Mesenteric fat pad (tissue), 1 donor: ENCODE measurements at places on chromosomes 7 and 10.

- no peak for DNase-seq
These were observed 83.1 kb downstream of the CHN2 start for GRCh38 chr7:29277436-29278215.

DNA sequence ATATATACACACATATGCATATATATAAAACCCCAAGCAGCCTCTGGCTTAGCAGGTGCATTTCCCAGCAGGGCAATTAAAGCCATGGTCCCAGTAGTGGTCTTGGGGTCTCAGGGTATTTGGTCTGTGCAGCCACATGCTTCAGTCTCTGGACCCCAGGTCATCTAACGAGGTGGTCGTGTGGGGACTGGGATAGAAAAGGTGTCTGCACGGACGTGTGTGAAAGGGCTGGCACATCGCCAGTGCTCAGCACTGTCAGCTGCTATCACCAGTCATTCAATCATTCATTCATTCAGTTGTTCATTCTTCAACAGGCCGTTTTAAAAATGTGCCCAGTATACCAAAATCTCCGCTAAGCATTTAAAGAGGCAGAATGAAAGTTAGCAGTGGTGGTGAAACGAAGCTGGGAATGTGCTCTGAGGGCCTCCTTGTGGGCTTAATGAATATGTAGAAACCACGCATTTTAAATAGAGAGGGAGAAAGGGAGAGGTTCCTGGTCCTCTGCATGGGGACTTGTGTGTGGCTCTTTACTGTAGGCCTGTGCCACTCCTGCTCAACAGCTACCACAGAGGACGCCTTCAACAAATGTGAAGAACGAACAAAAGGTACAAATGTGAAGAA, 170.4 kb downstream of the EGFR start:
- no peak for DNase-seq

GRCh38 chr10:30430544-30431298, 3.3 kb upstream of the MAP3K8 start:
- DNase-seq: no peak

DNA sequence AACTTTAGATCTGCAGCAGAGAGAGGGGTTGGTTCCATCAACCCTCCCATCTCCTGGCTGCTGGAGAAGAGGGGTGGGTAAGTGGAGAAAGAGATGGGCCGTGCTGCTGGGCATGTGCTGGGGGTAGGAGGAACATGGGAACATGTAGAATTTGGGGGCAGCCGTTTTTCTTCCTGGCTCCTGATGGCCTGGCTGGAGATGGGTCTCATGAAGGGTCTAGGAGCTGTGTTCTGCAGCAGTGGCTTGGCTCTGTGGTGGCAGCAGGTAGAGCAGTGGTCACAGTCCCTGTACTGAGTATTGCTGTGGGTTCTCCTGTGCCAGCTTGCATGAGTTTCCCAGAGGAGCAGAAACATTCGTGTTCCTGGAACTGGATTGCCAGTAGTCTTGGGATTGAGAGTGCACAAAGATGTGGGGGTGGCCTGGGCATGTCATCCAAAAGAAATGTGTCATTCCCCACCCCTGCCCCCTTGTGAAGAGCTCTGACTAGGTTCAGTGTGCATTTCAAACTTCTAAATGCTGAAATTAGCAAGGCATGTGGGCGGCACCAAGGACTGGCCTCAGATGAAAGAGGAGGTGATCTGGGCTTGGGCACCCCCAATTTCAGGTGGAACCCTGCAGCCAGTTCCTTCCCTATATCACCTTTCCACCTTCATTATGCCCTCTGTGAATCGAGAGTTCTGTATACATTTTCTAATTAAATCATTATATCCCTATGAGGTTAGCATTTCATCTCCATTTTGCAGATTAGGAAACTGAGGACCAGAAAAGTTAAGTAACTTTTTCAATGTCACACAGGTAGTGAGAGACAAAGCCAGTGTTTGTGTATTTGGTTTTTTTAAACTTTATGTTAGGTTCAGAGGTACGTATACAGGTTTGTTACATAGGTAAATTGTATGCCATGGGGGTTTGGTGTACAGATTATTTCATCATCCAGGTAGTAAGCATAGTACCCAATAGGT, 2.1 kb downstream of the CHST3 start:
- DNase-seq: no peak

- no peak for DNase-seq
These were observed 90.2 kb upstream of the STEAP4 start for GRCh38 chr7:88396948-88397322.

- DNase-seq: no peak
These were observed 84.9 kb upstream of the PPP1R17 start for GRCh38 chr7:31602041-31602625.

- no peak for DNase-seq
These were observed 366.4 kb downstream of the GALNT17 start for GRCh38 chr7:71498381-71498780.

GRCh38 chr10:112519133-112519761, 72.2 kb downstream of the VTI1A start:
- no peak for DNase-seq

GRCh38 chr10:103598654-103599115, 105.2 kb downstream of the NEURL1 start:
- no peak for DNase-seq

DNA sequence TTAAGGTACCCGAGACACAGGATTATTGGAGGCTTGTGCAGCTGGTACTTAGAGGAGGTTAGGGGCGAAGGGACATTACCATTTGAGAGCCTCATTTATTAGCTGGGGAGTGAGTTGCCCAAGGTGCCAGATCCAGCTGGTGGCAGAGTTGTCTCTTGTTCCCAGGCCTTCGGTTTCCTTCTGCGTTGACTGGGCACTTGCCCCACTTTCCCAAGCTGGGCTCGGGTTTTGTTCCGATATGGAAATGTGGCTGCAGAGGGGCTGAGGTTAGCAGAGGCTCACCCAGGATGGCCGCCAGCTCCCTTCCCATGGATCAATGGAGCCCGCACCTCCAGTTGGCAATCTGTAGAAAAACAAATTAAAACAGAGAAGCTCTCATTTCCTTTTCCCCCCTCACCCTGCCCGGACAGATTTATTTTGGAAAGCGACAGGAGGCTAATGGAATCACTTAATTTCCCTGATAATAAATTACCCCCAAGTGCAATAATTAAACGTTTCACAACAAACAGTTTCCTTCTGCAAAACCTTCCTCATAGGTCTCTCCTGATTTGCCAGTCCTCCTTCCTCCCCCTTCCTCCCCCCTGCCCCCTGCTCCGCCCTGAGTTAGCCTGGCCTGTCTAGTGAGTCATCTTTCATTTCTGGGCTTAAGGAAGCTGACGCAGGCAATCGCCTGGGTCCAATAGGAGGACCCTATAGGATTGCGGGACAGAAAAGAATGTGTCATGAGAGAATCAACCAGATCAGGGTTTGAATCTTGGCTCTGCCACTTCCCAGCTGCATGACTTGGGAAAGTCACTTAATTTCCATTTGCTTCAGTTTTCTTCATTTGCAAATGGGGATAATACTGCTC, 51.7 kb downstream of the ADRA2A start:
- DNase-seq: no peak

GRCh38 chr7:121331574-121331973, 2.8 kb downstream of the WNT16 start:
- DNase-seq: no peak

DNA sequence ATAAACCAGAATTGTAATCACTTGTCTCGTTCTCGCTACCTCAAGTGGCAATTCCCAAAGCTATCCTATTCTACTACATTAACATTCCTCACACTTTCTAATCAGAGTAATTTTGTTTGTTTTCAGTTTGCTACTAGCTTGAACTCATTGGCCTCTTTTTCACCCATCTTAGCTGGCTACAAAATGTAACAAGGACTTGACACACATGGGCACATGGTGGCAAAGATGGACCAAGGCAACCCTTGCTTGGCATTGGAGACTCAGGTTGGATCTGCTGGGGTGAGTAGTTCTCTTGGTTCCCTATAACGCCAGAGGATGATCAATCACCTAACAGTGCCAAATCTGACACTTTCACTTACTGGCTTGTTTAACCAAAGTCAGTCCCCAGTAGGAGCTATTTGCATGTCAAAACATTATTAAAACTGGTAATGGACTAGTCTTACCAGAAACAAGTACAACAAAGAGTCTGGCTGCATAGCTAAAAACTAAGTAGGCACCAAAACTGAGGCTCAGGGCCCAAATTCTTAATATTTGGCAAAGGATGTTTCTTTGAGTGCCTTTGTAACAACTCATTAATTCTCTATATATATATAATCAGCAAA, 1.9 kb downstream of the USP6NL start:
- DNase-seq: no peak

- DNase-seq: no peak
These were observed 21.9 kb downstream of the ADCY1 start for GRCh38 chr7:45595809-45596664.

GRCh38 chr7:102262546-102262945, 24.1 kb upstream of the SH2B2 start:
- no peak for DNase-seq

- DNase-seq: no peak
These were observed 75.5 kb upstream of the TRIL start for GRCh38 chr7:29033584-29033983.

- DNase-seq: no peak
These were observed 123.7 kb downstream of the CUBN start for GRCh38 chr10:17005621-17006566.

DNA sequence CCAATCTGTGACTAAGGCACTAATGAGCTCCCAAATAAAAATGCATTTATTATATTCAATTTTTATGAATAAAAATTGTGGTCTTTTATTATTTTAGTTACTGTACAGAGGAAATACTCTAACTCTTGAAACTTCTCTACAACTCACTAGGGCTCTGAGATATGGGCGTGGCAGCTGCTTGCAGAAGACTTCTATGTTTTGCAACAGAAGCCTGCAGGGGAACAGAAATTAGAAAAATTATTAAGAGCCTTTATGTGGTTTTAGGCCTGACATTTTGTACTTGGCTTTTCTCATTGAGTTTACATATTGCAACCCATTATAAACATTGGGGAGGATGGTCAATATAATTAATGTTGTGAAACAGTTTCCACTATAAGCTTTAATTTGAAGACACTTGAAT, 581.4 kb downstream of the TNS3 start:
- no peak for DNase-seq

DNA sequence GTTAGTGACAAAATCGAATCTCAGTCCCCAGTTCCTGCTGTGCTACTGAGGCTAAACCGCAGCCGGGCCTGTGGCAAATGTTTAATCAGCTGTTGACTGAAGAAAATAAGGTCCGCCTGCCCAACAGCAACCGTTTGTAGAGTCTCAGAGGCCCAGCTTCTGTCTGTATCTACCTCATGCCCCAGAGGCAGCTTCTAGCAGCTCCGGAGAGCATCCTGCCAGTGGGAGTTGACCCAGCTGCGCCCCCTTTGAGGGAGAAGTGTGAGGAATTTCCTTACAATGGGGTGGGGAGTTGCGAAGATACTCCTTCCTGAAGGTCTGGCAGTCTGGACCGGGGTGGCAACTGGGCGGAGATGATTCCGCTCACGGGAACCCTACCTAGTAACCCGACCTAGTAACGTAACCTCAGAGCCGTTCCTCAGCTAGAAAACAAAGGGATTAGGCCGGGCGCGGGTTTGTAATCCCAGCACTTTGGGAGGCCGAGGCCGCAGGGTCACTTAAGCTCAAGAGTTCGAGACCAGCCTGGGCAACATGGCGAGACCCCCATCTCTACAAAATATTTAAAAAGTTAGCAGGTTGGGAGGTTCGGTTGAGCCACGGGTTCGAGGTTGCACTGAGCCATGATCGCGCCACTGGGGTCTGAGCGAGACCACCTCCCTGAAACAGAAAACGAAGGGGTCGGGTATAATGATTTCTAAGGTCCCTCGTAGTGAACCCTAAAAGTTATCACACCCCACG, 846 bp upstream of the ZNF775 start:
- no peak for DNase-seq

GRCh38 chr7:37196676-37197075, 252.0 kb downstream of the ELMO1 start:
- DNase-seq: no peak

- no peak for DNase-seq
These were observed 720 bp upstream of the RFC2 start for GRCh38 chr7:74254858-74255379.

- DNase-seq: peak; percentile 68
These were observed 19.1 kb downstream of the DNAJB6 start for GRCh38 chr7:157355784-157356511.

GRCh38 chr10:48609441-48609840, 4.6 kb upstream of the ARHGAP22 start:
- DNase-seq: no peak

- DNase-seq: no peak
These were observed 90.4 kb downstream of the OSBPL3 start for GRCh38 chr7:24889611-24890010.

DNA sequence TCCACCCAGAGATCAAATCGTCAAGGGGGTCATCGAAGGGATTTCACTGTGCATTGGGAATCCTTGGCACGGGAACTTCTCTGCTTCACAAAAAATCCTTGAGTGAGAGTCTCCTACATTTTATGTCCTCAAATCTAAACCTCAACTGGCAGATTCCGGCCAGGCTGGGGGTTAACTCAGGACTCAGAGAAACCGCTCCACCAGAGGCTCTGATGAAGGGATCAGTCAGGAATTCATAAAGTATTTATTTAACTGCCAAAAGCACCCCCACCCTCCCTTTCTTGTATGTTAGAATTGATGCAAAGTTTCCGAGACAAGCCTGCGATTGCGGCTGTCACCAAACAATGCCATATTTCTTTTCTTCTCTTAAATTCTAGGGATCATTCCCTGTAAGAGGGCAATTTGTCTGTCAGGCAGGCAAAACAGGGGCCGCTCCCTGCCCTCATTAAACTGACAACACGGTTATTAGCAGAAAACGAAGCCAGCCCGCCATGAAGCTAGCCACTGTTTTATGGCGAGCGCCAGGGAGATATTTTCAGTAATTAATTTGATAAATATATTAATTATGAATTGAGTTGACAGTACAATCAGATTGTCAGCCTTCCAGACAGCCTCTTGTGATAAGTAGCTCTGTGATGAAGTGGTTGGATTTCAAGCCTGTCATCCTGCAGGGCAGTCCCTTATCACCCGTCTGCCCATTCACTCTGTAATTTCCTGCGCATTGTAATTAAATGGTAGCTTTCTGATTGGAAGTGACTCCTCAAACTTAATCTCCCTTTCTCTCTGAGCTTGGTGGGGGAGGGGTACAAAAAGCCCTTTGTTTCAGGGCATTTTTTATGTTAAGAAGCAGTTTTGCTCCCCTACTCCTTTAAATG, 153.0 kb upstream of the GPR26 start:
- DNase-seq: no peak

GRCh38 chr7:5357951-5358350, 65.7 kb downstream of the TNRC18 start:
- DNase-seq: no peak

DNA sequence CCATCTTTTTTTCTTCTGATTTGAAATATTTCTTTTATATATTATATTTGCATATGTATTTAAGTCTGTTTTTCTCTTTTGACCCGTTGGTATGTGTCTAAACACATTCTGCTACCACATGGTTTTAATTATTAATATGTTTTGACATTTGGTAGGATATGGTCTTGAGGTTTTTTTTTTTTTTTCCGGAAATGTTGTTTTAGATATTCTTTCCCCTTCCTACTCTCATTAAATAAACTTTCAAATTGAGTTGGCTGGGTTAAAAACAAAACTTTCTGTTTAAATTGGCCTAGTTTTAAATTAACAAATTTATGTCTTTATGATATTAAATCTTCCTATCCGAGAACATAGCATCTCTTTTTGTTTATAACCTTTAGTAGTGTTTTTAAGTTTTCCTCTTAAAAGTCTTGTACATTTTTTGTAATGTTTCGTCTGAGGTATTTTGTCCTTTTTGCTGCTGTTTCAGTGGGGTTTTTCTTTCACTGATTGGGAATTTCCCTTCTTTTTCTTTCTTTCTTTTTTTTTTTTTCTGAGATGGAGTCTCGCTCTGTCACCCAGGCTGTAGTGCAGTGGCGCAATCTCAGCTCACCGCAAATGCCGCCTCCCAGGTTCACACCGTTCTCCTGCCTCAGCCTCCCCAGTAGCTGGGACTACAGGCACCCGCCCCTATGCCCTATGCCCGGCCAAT, 25.4 kb downstream of the STAM start:
- DNase-seq: no peak
